ENCODE measurements at places on chromosomes 5 and 9.

DNA sequence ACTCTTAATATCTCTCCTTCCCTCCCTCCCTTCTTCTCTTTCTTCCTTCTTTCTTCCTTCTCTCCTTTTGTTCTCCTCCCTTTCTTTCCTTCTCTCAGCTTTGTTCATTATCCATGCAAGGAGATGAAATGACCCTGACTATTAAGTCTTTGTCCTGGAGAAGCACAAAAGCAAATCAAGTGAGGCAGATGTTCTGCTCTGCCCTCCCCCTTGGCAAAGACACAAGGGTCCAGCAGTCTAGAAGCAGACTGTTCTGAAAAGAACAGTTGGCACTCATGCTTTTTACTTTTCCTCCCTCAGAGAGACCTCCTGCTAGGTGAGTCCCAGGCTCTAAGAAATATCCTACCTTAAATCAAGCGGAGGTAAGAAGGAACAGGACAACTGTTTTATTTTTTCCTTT lies 1067.6 kb upstream of the DMAC1 start:
- DNase-seq: no peak

DNA sequence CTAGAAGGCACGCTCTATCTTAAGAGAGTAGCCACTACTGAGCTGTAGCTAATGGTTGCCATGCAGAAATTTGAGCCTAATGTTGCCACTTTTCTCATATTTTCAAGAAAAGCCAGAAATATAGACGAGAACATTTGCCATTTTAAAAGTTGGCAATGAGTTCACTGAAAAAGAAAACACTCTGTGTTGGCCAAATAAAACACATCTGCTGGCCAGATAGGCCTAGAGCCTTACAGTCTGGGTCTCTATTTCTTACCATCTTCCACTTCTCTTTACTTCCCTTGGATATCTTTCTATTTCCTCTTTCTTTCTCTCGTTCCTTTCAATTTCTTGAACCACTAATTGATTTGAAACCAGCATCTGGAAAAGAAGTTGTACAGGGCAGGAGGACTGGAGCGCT lies 36.6 kb upstream of the VCAN start:
- no peak for DNase-seq

DNA sequence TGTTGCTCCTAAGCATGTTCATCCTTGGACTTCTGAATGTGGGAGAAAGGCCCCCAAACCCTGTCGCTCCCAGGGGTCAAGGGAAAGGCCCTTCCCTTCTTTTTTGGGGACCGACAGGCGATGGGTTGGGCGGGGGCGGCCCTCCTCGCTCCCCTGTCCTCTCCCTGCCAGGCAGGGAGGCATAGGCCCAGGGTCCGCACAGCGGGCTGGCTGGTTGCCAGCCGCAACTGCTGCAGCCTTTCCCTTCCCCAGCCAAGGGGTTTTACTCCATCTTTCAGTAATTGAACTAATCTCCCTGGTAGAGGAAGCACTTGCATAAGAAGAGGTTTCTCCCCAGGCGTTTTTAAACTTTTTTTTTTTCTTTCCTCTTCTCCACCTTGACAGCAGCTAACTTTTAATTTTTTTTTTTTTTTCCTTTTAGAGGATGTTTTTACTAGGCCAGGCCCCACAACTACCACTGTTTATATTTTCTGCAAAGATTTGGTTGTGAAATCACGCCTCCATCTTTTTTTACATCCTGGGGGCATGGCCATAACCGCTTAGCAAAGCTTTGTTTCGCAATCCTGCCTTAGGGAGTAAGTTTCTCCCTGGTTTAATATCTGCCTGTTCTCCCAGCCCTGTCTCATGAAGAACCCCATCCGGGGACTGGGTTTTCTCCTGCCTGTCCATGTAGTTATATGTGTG lies 216.9 kb upstream of the ZNF608 start:
- no peak for DNase-seq

- DNase-seq: no peak
Measured at GRCh38 chr9:131818089-131818488, 78.2 kb upstream of the RAPGEF1 start.

- DNase-seq: no peak
Measured at GRCh38 chr9:107348836-107349235, 65.8 kb downstream of the RAD23B start.

Measured in left hindlimb (tissue), 1 donor.